ENCODE measurements at places on chromosomes 3 and 15. TPM values are rescaled to one million over a fixed set of nuclear protein-coding genes. Genes with fewer than 3 reads are reported as not detected.

The SLITRK3 gene
- total RNA-seq: not detected

- DNase-seq: no peak
These were observed 507 bp upstream of the AP3B2 start for GRCh38 chr15:82710208-82710555.

GRCh38 chr3:197533396-197533795 lies 22.4 kb downstream of the BDH1 start:
- no peak for DNase-seq

GRCh38 chr3:14439501-14440167 lies 37.2 kb downstream of the SLC6A6 start:
- DNase-seq: peak; percentile 86

GRCh38 chr15:80550908-80551260 lies 144.2 kb upstream of the ABHD17C start:
- DNase-seq: no peak

GRCh38 chr3:153247331-153248330 lies 85.6 kb downstream of the RAP2B start:
- DNase-seq: no peak

GRCh38 chr3:135864060-135864459 lies 101.5 kb upstream of the PPP2R3A start:
- DNase-seq: no peak

- DNase-seq: no peak
These were observed 33.1 kb upstream of the CCDC50 start for GRCh38 chr3:191296041-191296541.

DNA sequence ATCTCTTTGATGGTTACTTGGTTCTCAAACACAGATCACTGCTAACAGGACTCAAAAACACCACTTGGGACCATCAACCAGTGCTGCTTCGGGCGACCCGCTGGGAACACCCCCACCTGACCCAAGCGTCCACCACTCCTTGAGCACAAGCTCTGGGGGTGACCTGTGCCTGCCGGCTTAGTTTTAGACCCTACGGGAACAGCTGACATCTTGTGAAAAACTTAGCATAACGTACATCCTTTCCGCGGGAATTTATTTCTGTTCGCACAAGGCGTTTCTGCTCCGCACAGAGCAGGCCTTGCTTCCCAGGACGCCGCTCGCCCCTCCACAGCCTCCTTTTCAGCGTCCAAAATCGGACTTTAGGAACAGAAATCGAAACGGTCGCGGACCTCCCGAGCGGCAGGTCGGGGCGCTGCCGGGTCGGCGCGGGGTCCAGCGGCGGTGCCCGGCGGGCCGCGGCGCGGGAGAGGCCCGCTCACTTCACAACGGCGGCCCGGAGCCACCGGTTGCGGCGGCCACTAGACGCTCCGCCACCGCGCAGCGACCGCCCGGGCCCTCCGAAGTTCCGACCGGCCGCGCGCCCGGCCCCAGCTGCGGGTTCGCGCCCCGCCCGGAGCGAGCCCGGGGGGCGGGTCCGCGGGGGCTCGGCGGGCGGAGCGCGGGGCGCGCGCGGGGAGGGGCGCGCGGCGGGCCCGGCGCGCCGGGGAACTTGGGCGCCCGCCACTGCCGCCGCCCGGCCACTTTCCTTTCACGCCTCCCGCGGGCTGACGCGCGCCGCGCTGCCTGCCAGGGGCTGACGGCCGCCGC lies 959 bp downstream of the SFMBT1 start:
- peak; percentile 72 for DNase-seq

DNA sequence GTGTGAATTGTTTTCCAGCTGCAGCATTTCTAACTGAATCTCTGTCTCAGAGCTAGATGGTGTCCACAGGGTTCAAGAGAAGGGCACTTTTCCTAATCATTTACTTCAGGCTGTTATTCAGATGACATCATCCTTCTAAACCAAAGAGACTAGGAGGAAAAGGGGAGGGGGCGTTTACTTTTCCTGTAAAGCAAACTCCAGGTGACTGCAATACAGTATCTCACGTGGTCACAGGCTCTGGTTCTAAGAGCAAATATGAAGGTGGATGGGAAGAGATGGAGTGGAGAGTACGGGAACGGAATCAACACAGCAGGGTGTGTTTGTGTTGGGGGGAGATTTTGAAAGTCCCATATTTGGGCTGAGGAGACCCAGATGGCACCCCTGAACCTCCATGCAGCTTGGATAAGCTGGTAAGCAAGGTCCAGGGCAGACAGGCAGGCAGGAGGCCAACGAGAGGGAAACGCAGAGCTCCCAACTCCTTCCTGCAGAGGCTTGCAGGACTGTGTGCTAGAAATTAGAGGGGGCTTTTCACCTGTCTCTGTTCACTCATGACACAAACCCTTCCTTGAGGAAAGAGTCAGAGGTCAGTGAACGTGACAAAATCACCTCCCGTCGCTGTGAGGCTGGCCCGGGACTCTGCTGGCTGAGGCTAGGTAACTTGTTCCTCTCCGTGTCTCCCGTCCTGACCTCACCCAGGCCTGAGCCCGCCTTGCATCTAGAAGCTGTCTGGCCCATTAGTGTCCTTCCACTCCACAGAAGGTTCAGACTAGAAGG lies 151.2 kb downstream of the OPA1 start:
- DNase-seq: no peak

The RGMA gene
- total RNA-seq: 47.1 TPM

DNA sequence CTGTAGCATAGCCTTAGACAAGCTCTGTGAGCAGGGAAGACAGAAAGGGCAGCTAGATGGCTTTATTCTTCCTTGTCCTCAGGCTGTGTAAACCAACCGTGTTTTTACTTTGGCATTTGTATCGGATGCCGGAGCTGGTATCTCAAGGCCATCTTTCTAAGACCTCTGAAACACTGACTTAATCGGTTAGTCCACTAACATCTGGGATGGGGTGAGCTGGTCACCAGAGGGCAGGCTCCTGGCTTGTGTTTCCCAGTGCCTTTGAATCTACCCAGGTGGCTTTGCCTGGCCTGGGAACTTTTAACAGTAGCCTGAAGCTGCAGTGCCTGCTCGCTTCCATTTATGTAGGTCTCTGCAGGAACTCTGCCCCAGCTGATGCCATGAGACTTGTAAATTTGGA lies 252.7 kb downstream of the NR1D2 start:
- no peak for DNase-seq

The NANOGP8 gene
- 0.98 TPM for total RNA-seq

DNA sequence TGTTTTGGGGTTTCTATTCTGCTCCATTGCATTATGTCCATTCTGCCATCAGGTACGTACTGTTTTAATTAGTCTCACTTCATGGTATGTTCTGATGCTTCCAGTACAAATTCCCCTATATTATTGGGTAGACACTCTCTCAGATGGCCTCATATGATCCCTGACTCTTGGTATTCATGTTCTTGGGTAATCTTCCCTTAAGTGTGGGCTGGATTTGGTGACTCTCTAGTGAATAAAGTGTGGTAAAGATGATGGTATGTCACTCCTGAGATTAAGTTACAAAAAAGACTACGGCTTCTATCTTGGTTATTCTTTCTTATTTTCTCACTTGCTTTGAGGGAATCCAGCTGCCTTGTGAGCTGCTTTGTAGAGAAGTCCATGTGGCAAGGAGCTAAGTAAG lies 89.6 kb upstream of the TBC1D5 start:
- no peak for DNase-seq

- DNase-seq: no peak
These were observed 15.5 kb downstream of the TNFAIP8L3 start for GRCh38 chr15:51079226-51079625.

The MYZAP gene
- 3.7 TPM for total RNA-seq

DNA sequence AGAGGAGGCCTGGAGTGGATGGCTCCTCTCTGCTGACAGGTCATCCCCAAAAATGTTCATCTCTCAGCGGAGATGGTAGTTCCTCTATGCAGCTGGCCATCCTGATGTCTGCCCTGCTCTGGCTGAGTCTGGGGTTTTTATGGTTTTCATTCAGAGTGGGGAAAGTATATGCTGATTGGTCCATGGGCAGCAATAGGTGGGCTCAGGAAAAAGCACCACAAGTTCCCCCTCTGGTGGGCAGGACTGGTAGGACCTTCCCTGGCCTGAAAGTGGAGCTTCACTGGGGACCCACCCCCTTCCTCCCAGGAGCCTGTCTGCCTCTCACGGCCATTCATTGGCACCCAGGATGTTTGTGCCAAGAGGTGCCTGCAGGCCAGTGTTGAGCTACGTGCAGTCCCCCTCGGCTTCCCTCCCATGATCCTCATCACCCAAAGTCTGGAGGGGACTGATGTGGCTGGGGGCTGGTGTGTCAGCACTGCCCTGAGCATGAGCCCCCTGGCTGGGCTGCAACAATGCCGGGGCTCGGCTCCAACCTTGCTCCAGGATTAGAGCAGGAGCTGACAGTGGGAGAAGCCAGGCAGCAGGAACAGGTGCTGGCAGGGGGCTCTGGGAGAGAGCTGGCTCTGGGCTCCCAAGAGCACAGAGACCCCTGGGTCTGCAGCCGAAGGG lies 13.1 kb upstream of the BLOC1S6 start:
- DNase-seq: no peak

- no peak for DNase-seq
These were observed 12.2 kb downstream of the CPB1 start for GRCh38 chr3:148839805-148840204.

GRCh38 chr3:15053541-15053940 lies 11.6 kb downstream of the MRPS25 start:
- no peak for DNase-seq

- no peak for DNase-seq
These were observed 15.8 kb downstream of the SCG5 start for GRCh38 chr15:32657198-32657883.

- DNase-seq: no peak
These were observed 126.0 kb upstream of the MITF start for GRCh38 chr3:69613286-69613685.

GRCh38 chr3:112477891-112478290 lies 21.4 kb downstream of the BTLA start:
- DNase-seq: no peak

The PLSCR2 gene
- total RNA-seq: 0.71 TPM

The EOMES gene
- 0.98 TPM for total RNA-seq

DNA sequence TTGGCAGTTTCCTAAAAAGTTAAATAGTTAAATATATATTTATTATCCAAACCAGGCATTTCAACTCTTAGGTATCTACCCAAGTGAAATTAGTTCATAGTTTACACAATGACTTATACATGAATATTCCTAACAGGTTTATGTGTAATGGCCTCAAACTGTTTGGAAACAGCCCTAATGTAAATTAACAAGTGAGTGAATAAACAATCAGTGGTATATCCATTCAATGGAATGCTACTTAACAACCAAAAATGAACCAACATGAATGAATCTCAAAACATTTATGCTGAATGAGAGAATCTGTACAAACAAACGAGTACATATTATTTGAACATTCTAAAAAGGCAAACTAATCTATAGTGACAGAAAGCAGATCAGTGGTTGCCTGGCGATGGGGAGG lies 33.5 kb downstream of the PRTG start:
- DNase-seq: no peak

DNA sequence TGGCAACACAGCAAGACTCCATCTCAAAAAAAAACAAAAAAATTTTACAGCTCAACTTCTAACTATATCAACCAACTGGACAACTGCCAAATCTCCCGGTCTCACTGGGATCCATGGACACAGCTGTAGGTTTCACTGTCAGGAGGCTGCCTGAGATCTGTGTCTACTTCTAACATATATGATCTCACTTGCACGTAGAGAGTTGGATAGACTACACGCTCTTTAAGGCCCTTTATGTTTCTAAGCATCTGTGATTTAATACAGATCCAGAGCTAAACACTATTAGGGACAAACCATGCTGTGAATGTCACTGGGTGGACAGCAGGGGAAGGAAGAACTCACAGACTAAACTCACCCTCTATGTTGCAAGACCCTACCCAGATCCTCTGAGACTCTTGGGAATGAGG lies 13.0 kb upstream of the APOD start:
- no peak for DNase-seq

The LAMB2 gene
- total RNA-seq: 515 TPM

GRCh38 chr3:31077826-31078225 lies 183.4 kb upstream of the GADL1 start:
- DNase-seq: no peak

GRCh38 chr3:187774185-187774789 lies 29.0 kb upstream of the BCL6 start:
- DNase-seq: no peak

- DNase-seq: no peak
These were observed 24.1 kb upstream of the OR5K4 start for GRCh38 chr3:98329392-98330124.

The DPPA2 gene
- total RNA-seq: not detected

DNA sequence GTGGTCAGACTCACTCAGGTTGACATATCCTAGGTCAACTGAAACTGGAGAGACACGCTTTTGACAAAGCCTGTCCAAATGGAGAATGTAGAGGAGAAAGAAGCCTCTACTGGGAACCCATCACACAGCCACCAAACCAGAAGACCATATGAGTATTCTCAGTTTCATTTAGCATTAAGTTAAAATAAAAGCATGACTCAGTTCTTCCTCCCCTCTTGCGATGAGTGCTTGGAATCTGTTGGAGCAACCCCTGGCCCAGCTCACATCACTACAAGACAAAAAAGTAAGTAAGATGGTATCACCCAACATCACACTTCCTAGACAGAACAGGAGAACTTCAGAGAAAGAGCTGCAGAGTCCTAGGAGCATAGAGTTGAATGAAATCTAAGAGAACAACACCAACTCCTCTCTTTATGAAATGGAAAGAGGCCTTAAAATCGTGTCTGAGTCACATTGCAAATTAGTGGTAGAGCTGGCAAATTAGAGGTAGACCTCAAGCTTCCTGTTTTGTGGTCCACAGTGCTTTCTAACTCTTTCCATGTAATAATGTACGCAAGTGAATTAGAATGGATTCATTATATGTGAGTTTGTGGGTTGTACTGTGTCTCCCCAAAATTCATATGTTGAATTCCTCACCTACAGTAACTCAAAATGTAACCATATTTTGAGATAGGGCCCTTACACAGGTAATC lies 51.2 kb downstream of the FGF12 start:
- no peak for DNase-seq

GRCh38 chr15:56737791-56738190 lies 4.5 kb upstream of the ZNF280D start:
- no peak for DNase-seq

DNA sequence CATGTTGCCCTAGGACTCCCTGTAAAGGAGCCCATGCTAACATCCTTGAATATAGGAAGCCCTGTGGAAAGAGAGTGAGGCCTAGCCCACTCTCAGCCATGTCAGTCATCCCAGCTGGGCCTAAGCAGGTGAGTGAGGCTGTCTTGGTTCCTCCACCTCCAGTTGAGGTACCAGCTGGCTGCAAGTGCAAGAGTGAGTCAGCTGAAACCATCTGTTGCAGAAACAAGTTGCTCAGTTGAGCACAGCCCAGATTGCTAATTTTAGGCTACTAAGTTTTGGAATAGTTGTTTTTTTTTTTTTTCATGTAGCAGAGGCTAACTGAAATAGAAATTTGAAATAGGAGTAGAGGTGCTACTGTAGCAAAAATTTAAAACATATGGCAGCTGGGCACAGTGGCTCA lies 43.7 kb upstream of the ADPGK start:
- DNase-seq: no peak

The CHRNA5 gene
- total RNA-seq: 1.8 TPM

The TIPIN gene
- 10.0 TPM for total RNA-seq

DNA sequence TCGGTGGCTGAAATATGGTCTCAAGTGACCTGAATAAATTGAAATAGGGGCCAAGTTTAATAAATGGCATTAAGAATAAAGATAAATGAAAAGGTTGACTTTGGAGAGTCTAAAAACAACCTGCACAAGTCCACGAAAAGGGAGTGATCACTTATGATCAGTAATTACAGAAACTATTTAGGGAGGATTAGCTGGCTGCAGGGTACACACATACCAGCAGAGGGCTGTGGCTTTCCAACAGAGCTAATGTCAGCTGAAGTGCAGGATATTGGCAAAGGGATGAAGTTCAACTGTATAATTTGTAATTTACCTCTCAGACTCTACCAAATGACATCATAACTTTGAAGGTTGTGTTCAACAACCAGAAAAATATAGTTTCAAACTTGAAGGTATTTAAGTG lies 86.8 kb downstream of the SYNPR start:
- no peak for DNase-seq

The SLC51B gene
- 0.53 TPM for total RNA-seq

Data from sciatic nerve (tissue), 2 donors.